Stimulated activated memory B cell treated with anti-CD40 and anti-IgM and Interleukin-4, amounts not matched to agents 10 μg/mL and 1 μg/mL and 100 μg/mL, for 72 hours (primary cell): ENCODE measurements at places on chromosomes 16 and 17.

DNA sequence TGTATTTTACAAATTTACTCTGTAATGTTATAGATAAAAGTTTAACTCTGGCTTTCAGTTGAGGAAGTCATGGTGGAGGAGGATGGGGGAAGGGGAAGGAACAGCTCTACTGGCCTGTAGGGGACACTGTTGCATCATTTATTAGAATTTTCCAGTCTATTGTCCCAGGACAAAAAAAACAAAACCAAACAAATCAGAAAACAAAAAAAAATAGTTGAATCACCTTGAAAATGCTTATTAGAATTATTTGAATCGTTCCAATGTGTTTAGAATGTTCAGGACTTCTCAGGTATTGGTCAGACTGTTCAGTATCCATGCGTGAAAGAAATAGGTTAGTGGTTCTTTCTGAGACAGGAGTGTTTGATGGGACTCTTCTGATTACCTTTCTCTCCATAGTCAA is 242.0 kb downstream of the FTO start:
- ATAC-seq = no peak

GRCh38 chr17:40075201-40075941 is 12.6 kb downstream of the THRA start:
- ATAC-seq = peak; percentile 75

GRCh38 chr16:73764321-73764720 is 532.3 kb upstream of the PSMD7 start:
- no peak for ATAC-seq

DNA sequence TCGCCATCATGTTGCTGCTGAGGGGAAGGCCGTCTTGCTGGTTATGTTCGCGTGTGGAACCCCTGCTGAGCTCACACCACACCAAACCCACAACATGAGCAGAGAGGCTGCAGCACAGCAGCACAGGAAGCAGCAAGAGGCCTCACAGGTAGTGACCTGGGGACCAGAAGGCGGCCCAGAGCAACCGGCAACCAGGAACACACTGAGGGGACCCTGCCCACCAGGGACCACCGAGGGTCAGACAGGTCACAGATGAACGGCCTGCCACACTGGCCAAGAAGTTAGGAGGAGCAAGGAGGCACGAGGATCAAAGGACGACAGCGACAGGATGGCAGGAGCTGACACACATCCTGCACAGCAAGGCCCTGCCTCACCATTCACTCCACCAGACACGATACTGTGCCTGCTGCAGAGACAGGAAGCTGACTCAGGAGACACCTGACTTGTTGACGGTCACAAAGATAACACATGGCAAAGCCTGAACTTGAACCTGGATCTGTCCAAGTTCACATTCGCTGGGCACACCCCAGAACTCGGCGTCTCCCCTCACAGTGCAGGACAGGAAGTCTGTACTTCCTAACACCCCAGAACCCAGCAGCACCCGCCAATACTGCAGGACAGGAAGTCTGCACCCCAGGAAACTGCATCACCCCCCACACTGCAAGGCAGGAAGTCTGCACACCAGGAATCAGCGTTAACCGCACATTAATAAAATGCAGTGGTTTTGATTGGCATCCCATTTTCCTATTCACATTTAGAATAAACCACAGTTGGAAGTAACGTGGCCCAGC is 98.5 kb downstream of the ZNF778 start:
- peak; percentile 82 for ATAC-seq

GRCh38 chr16:54503856-54504219 is 217.3 kb upstream of the IRX3 start:
- no peak for ATAC-seq

GRCh38 chr17:74959826-74960515 is 12.6 kb downstream of the HID1 start:
- no peak for ATAC-seq

DNA sequence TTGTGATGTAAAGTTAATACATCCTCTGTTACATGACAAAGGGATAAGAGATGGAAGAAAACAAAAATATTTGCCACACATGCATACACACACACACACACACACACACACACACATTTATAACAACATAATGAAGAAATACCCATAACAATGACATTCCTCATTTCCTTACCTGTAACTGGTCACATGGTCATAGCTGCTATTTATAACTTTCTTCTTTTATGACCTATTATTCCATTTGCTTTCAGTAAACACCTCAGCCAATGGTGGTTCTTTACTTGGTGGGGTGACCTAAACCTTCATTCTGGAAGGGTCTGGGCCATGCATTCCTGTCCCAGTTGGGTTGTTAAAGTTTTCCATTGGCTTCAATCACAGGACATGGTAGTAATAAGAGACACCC is 5.3 kb downstream of the MT2A start:
- ATAC-seq = no peak

DNA sequence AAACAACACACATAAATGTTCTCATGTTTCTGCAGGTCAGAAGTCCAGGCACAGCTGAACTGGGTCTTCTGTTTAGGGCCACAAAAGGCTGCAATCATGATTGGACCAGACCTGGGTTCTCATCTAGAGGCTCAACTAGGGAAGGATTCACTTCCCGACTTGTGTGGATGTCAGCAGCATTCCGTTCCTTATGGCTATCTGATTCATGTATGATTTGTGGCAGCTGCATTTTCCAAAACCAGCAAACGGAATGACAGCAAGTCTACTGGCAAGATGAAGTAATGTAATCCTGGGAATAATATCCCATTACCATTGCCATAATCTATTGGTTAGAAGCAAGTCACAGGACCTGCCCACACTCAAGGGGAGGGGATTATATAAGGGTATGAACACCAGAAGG is 22.1 kb downstream of the CEP112 start:
- no peak for ATAC-seq

GRCh38 chr16:85514295-85514597 is 98.9 kb upstream of the GSE1 start:
- no peak for ATAC-seq

DNA sequence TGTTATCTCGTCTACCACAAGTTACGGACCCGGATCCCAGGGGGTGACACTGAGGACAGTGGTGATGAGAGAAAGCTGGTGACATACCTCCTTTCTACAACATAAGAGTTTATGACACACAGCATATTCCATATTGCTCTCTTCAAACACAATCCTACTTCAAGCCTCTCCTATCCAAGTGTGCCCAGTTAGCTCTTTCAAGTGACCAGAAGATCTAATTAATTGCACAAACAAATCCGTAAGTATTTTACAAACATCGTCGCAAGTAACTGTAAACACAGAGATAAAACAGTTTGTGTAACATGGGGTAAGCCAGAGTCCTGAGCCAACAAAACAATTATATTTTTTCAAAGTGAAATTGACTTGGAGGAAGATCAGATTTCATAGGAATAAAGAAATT is 235.0 kb downstream of the CHD9NB start:
- no peak for ATAC-seq

DNA sequence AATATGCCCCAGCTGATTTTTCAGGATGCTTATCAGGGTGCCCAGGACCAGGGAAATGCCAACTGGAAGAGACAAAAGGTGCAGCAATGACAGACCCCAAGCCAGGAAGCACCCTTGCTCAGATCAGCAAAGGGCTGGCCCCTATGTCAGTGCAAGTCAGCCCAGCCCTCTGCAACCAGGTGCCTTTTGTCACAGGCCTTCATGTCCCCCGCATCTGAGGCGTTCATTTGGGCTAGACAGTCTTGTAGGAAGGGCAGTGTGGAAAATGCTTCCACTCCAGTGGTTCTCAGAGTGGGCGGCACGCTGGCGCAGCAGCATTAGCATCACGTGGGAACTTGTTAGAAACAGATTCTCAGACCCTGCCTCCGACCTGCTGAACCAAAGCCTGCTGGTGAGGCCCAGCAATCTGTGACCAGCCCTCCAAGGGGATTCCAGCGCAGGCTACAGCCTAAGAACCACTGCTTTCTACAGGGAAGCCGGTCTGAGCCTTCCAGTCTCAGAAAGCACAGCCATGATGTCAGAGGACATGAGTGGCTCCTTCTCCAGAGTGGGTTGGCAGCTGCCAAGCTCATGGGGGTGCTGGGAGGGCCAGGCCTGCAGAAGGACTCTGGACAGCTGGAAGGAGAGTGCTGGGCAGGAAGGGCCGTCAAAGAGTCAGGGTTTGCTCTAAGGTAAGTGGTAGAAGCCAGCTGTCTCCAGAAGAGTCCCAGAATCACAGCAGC is 13.1 kb downstream of the SLC47A2 start:
- no peak for ATAC-seq

DNA sequence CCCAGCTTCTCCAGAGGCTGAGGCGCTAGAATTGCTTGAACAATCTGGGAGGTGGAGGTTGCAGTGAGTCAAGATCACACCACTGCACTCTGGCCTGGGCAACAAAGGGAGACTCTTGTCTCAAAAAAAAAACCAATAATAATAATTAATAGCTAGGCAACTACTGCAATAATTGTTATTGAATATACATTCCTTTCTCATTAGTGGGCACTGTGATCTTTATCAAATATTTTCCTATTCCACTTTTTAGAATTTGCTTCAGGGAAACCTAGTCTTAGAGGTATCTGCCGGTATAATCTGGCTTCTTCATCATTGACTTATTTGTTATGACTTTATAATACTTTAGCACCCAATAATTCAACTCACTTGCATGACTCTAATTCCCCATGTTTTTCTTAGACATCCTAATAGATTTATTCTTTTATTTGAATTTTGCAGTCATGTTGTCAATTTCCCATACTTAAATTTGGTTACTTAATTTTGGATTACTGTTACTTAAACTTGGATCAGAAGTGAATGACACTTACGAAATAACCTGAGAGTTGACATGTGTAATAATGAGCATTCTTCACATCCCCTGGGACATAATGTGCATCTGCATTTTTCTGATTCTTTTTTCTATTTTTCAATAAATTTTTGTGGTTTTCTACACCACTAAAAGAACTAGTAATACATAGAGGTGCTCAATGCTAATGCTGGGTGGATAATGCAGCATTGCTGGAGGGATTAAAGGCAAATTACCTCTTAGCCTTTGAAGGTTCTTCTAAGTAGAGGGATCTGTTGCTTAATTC is 25.0 kb upstream of the KCNJ16 start:
- ATAC-seq = no peak

DNA sequence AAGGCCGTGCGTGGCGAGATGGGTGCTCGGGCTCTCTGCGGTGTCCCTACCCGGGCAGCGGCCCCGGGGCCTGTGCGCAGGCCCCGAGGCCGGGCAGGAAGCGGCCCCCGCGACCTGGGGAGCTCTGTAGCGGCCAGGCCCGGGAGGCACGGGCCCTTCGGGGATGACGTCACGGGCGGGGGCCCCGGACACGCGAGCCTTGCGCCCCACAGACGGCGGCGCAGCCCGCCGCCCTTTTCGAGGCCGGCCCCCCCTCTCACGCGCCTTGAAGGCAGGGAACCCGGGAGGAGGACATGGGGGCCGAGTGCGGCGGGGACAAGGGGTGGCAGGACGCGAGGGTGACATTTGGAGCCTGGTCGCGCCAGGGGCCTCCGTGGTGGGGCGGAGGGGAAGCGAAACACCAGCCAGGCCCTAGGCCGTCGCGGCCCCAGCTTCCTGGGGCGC is 1.1 kb downstream of the RAI1 start:
- peak; percentile 78 for ATAC-seq

DNA sequence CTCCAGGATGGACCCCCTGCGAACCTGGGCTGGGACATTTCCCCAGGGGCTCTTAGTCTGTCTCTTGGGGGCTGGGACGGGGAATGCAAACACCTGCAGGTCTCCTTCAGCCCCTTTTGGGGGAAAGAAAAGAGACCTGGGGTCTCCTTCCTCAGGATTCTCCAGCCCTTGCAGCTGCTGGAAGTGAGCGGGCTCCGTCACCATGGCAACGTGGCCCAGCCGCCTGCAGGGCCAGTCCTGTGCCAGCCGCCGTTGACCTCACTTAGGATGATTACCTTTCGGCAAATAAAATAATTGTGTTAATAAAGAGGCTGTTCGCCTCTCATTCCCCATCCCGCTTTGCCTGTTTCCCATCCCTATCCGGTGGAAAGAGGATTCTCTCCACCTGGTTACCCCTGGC is 25.7 kb downstream of the MRM1 start:
- ATAC-seq = no peak

GRCh38 chr17:52606590-52606989 is 448.1 kb upstream of the CA10 start:
- ATAC-seq = no peak

- ATAC-seq = peak; percentile 99
These were observed 29.4 kb downstream of the HMOX2 start for GRCh38 chr16:4505356-4506147.

GRCh38 chr16:31071861-31072260 is 2.2 kb downstream of the ZNF668 start:
- ATAC-seq = no peak

GRCh38 chr17:32828822-32829221 is 48.1 kb downstream of the MYO1D start:
- peak; percentile 14 for ATAC-seq

GRCh38 chr17:57255182-57255775 is 1.0 kb upstream of the MSI2 start:
- no peak for ATAC-seq

DNA sequence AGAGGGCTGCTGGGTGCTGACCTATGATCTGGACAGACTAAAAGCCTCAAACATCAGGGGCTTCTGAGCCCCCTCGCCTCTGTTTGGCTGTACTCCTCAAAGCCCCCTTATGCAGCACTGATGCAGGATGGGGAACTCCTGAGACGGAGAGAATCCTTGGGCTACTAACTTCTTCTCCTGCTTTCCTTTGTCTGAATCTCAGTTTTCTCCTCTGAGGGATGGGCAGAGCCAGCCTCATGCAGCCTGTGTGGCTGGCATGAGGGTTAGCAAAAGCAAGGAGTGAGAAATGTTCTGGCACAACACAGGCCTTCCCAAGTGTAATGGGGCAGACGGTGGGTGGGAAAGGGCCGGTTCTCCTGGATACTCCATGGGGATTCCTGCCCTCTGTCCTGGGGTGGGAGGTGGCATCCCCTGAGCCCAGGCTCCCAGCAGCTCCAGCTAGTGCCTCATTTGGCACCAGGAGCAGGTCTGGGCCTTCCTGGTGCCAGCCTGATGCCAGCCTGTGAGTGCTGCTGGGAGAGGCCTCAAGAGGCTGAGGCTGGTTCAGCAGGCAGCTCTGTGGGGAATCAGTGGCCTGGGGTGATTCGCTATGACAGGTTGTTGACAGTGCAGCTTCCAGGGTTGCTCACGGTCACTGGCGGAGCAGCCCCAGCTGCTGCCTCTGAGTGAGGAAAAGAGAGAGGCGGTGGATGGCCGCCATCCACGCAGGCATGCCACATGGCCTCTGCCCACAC is 4.0 kb upstream of the BRD7 start:
- ATAC-seq = no peak

- no peak for ATAC-seq
These were observed 14.1 kb upstream of the TNS4 start for GRCh38 chr17:40515491-40516041.

- ATAC-seq = peak; percentile 89
These were observed 22.3 kb downstream of the SAP30BP start for GRCh38 chr17:75689441-75689873.
